Suppressor macrophage (primary cell): ENCODE measurements at places on chromosomes 16 and 17.

- no peak for DNase-seq
These were observed 9.7 kb upstream of the ADCY7 start for GRCh38 chr16:50256604-50257003.

DNA sequence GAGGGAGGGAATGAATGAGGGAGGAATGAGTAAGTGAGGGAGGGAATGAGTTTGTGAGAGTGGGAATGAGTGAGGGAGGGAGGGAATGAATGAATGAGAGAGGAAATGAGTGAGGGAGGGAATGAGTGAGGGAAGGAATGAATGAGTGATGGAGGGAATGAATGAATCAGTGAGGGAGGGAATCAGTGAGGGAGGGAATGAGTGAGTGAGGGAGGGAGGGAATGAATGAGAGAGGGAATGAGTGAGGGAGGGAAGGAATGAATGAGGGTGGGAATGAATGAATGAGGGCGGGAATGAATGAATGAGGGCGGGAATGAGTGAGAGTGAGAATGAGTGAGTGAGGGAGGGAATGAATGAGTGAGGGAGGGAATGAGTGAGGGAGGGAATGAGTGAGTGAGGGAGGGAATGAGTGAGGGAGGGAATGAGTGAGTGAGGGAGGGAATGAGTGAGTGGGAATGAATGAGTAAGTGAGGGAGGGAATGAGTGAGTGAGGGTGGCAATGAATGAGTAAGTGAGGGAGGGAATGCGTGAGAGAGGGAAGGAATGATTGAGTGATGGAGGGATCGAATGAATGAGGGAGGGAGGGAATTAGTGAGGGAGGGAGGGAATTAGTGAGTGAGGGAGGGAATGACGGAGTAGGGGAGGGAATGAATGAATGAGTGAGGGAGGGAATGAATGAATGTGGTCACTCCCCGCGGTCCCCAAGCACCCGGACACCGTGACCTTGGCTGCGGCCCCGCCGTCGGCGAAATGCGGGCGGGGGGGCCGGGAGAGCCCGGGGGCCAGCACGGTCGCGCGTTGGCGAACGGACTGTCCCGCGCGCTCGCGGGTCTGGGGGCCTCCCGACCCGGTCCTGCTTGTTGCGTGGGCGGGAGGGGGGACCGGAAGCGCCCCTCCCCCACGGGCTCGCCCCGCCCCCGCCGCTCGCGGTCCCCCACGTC is 1.1 kb upstream of the UBE2I start:
- no peak for DNase-seq

DNA sequence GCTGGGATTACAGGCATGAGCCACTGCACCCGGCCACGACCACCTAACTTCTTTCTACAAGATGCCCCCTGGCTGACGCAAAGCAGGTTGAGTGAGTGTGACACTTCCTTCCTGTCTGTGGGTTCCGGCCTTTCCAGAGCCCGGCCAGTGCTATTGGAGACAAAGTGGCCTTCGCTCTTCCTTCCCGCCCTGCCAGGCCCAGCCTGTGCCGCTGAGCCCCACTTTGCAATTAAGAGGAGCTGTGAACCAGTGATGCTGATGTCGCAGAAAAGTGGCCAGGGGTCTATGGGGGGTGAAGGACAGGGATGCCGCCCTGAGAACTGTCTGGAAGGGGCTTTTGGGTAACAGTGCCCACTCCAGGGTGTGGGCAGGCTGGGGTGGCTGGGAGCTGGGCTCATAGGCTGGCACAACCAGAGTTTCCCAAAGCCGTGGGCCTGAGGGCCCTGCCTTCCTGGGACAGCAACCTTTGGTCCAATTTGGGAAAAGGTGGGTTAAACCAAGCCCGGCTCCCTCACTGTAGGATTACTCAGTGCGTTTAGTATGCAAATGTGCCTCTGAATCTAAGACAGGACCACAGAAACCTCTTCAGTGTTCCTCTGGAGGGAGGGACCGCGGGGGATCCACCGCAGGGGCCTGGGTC is 174.9 kb downstream of the SEC14L1 start:
- peak; percentile 59 for DNase-seq

- no peak for DNase-seq
These were observed 2.2 kb downstream of the MYO19 start for GRCh38 chr17:36532435-36532975.

- DNase-seq: no peak
These were observed 762.1 kb upstream of the RBFOX1 start for GRCh38 chr16:6570530-6570929.

DNA sequence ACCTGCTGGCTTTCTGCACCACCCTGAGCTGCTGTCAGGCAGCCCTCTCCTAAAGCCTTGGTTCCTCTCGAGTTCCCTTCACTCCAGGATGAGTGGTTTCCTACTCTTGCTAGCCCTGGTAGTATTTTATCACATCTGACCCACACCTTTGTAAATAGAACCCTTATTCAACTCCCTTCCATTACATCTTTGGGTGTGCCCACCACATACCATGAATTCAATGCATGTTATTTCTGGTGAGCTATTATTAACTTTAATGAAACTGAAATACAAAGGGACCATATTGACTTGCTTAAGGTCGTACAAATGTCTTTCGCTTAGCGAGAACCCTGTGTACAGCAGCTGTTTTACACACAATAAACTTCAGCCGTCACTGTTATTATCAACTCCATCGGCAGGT is 521.3 kb downstream of the GRIN2A start:
- DNase-seq: no peak

DNA sequence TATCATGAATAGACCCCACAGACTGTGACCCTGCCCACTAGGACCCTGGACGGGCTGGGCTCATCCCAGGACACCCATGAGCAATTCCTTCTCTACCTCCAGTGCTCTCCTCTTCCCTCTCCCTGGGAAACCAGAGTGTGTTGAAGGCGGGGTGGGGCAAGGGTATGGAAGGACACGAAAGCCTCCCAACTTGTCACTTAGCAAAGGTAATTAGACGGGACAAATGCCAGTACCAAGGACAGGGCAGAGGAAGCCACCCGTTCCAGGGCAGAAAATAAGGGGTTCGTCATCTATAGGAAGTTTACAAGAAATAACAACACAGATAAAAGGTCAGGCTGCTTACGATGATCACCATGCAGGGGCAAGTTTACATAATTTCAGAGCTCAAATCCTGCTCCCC is 4.9 kb upstream of the EPX start:
- no peak for DNase-seq

DNA sequence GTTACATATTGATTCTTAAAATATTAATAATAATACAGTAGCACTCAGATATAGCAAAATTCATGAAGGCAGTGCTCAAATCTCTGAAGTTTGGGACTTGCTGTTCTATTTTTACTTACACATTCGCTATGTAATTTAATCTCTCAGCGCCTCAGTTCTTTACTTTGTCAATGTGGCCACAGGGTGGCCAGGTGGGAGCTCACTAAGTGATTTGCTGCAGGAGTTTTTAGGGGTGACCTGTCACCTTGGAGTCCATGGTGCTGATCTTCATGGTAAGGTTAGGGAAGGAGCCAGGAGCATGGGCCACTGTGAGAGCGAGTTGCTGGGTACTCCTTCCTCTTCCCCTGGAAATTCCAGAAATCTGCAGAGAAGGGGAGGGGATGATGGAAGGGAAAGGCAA is 28.1 kb downstream of the VWA3A start:
- no peak for DNase-seq

DNA sequence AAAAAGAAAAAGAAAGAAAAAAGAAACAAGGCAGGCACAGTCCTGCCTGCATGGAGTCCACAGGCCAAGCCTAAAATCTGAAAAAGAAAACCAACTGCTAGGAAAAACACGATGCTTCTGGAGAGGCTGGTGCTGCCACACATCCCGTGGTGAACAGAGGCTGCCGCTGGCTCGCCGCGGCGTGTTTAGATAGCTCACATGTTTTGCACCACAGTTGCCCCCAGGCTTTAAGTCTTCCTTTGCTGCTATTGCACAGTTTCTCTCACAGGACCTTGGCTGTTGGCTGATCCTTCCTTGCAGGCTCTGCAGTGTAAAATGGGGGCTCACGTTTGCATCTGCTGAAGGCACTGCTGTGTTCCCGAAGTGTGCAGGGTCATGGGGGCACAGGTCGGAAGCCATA is 8.6 kb downstream of the SLC6A4 start:
- DNase-seq: no peak

- peak; percentile 11 for DNase-seq
These were observed 31.1 kb upstream of the CARMIL2 start for GRCh38 chr16:67613808-67614207.

DNA sequence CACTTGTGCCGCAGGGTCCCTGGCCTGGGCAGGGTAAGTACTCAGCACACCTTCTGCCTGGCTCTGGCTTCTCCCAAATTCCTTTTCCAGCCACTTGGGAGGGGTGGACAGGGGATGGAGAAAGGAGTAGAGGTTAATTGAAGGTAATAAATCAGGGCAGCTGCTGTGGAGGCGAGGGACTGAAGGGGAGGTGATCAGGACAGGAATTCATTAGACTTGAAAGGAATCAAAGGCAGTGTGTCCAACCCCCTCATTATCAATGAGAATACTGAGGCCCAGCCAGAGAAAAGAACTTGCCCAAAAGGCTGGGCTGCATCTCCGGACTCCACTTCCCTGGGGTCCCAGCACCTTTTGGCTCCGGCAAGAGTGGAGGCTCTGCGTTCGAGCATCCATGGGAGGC is 2.4 kb downstream of the SOST start:
- no peak for DNase-seq

- DNase-seq: no peak
These were observed 111.9 kb upstream of the CORO6 start for GRCh38 chr17:29734640-29735039.

DNA sequence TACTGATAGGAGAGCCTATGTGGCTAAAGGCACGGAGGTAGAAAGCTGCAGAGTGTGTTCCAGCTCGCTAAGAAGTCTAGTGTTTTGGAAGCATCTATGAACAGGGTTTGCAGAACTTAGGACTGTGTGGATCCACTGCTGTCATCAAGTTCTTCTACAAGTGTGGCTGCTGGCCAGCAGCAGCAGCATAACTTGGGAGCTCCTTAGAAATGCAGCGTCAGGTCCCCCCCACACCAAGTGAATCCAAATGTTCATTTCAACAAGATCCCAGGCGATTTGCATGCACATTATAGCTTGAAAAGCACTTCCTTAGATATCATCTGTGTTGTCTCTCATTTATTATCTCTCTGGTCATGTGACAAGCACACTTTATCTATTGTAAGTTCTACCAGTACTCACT is 131.9 kb upstream of the SHISA6 start:
- DNase-seq: no peak
